ENCODE measurements at places on chromosomes 2 and 18.
A peak's percentile ranks its signal among the peaks of the same experiment; 100 is the strongest.

DNA sequence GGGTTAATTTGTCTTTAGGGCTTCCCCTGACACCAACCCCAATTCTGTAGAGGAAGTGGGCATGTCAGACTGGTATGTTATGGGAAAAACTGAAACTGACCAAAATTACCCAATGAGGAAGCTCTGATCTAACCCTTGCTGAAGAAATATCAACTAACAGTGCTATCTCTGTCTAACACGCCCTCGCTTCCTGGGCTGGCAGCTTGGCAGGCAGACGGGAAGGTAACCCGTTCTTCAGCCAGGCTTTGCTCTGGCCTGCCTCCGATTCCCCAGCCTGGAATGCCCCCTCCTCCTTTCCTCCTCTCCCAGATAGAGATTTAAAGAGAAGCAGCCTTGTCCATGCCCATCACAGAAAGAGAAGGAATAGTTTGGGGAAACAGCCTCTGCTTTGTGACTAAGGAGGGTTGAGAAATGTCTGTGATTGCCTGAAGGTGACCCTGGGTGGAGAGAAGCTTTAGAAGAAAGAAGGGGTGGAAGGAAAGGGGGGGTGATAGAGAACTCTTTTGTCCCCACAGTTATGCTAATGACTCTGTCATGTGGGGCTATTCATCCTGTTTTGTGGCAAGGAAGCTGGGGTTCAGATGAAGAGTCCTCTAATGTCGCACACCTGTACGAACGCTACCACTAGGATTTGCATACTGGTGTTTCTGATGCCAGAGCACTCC is 15.4 kb downstream of the HK2 start:
- DNase-seq = peak; percentile 42

GRCh38 chr2:58895857-58896256 is 654.7 kb upstream of the FANCL start:
- DNase-seq = no peak

- no peak for DNase-seq
Measured at GRCh38 chr2:10880586-10881321, 31.0 kb upstream of the KCNF1 start.

DNA sequence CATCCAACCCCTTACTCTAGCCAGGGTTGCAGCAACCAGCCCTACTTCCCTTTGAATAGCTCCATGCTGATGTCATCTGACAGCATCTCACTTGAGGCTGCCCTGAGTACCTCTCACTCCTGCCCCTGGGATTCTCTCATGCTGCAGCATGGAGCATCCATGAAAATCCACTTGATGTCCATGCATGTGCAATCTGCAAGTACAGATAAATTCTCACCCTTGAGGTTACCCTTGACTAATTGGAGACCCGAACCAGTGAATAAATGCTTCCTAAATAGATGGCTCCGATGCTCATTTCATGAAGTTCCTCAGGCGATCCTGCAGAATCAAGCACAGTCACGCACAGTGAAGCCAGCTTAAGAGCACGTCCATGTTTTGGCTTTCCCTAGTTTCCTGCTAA is 298.3 kb downstream of the RBM43 start:
- DNase-seq = no peak

DNA sequence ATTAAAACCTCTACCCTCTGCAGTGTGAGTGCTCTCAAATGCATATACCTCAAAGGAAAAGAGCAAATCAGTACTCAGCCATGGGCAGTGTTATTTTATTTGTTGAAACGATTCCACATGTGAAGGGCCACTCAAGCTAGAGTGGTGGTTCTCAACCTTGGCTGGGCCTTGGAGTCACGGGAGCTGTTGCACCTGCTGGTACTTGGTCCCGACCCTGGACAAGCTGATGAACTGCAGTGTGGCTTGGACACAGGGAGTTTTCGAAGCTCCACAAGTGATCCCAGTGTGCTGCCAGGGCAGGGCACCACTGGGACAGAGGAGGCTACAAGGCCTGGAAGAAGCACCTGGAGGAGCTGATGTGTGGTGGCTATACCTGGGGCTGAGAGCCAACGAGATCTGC is 19.7 kb downstream of the GNLY start:
- no peak for DNase-seq

DNA sequence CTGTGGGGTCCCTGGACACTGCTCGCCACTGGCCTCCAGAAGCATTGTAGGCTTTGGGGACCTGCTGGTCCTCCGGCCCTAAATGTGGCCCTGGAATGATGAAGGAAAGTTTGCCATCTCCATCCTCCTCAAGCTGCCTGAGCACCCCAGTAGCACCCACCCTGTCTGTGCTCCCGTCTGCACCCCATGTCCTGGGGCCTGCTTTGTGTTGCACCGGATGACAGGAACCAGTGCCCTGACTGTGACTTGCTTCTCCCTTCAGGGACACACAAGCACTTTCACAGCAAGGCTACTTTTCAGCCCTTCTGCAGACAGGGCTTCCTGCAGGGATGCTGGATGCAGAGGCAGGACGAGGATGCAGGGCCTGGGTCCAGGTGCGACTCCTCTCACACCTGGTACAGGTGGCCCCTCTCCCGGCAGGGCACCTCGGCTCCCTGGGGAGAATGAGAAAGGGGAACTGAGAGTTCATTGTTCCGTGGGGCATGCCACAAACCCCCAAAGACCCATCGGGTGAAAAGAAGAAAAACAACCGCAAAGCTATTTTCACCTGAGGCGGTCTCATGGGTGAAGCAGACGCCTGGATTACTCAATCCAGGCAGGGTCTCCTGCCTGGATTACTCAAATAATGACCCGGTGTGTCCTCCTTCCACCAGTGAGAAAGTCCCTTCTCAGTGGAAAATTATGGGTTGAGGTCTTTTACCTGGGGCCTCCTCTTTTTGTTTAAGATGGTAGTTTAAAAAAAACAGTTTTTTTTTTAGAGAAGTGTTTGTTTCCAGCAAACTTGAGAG is 74.9 kb downstream of the LONRF2 start:
- peak; percentile 67 for DNase-seq

DNA sequence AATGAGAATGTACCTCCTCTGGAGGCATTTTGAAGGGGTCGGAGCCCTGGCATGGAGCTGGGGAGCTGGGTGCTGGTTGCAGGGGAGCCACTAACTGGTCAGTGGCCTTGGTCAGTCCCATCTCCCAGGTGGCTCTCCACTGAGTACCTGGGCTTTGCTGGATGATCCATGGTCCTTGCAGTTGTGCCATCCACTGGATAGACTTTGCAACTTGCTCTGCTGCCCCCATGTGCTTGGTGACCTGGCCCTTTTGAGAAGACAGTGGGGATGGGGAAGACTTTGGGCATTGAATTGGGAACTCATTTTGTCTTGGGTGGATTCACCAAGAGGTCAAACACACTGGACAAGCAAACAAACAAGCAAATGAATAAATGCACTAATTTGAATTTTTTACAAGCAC is 263.9 kb downstream of the MYCN start:
- DNase-seq = no peak

DNA sequence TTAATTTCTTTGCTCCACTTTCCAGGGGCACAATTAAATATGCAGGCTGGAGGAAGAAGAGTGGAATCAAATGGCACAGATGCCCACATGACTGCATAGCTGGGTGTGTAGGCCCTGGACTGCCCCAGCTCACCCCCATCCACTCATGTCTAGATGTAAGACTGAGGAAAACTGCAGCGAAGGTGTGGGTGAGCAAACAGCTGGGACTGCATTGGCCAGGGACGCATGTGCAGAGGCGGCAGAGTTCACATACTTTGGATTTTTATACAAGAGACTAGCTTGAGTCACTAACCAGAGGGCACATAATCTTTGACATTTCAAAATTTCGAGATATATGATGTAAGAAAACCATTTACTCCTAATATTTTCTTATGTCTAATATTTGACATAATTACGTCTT is 60.1 kb downstream of the SPIRE1 start:
- no peak for DNase-seq

DNA sequence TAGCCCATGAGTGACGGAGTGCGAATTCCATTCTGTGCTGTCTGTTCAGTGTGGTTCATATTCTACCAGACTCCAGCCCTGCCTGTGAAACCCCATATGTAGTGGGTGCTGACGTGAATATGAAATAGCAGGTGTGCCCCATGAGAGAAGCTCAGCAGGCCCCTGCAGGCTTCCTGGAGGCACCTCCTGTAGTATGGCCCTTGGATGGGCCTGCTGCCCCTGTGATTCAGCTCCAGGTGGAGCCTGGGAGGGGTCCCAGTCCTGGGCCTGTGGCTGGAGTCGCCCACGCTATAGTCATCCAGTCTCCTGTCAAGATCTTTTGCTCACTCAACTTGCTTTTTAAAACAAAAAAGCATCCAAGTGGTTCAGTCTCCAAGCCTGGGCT is 125.5 kb downstream of the GLI2 start:
- DNase-seq = no peak

GRCh38 chr2:64492272-64492671 is 31.9 kb upstream of the AFTPH start:
- no peak for DNase-seq

DNA sequence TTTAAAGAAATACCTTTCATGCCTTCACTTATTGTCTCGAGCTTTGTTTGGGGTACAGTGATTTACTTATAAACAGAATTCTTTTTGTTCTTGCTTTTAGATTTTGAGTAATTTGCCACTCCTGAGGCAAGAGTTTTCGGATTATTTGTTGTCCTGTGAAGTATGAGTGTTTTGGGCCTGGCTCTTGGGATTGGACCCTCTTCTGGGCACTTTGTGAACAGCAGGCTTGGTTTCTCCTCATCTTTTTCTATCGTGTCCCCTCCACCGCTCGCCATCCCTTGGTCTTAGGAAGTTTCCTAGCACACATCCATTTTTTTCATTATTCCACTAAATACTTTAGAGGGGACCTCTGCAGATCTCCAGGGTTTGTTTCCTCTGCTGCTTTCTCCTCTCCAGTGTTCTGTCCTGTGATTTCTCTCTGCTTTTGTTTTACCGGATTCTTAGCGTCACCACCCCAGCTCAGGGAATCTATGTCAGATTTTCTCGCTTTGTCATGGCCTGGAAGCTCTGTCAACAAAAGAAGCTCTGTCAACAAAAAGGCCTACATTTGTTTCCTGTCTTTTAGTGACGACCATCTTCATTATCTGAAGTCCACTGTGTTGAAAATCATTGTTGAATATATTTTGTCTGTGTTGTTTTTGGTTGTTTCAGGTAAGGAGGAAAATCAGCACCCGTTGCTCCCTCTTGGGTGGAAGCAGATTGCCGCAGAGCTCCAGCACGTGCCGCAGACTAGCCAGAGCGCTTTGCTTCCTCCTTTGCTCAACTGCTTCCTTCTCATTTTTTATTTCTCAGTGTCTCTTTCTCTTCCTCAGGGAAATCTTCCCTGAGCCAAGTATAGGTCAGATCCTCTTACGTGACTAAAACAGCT is 27.8 kb downstream of the ANKRD62 start:
- DNase-seq = no peak

DNA sequence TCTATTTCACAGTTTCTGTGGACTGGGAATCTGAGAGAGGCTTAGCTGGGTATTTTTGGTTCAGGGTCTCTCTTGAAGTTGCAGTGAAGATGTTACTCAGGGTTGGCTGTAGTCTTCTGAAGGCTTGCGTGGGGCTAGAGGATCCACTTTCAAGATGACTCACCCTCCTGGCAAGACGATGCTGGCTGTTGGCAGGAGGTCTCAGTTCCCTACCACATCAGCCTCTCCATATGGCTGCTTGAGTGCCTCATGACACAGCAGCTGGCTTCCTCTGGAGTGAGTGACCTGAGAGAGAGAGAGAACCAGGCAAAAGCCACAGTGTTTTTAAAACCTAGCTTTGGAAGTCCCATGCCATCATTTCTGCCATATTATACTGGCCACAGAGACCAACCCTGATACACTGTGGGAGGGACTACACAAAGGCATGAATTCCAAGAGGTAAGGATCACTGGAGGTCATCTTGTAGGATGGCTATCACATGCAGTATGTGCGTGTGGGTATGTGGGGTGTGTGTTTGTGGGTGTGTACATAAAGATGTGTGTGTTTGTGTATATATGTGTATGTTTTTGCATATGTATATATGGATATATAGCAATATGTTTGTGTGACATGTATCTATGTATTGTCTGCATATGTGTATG is 25.1 kb downstream of the DNPEP start:
- DNase-seq = no peak

DNA sequence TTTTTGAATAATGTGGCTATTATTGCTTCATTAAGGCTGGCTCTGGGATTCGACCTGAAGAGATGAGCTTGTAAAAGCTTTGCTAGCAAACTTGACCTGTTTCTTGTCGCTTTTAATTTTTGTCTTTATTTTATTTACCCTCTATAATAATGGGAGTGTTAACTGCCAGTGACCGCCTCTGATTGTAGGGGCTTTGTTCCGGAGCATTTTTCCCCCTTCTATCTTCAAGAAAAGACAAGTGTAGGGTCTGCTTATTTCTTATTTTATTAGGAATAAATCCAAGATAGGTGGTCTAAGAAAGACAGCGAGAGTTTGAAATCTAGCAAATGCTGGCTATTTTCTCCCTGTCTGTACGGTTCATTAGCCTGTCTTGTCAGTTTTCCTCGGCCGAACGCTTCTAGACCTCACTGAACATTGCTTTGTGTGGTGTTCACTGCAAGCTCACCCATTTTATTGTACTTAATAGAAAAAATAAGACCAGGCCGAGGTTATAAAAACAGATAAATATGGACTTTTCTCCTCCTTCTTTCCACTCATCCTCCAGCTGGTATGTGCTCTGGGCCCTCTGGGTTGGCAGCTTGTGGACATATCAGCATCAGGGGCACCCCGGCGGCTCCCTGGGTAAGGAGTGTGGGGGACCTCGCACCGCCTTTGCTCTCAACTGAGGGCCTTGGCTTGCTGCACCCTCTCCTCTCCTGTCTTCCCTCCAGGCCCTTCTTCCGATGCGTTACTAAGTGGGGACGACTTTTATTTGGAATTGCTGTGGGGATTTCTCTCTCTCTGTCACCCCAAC is 8.5 kb downstream of the MEIS1 start:
- DNase-seq = no peak

Data from GM10248 (cell line).